ENCODE measurements at places on chromosomes 11 and 22. TPM values are rescaled to one million over a fixed set of nuclear protein-coding genes. Genes with fewer than 3 reads are reported as not detected.
A peak's percentile ranks its signal among the peaks of the same experiment; 100 is the strongest.

DNA sequence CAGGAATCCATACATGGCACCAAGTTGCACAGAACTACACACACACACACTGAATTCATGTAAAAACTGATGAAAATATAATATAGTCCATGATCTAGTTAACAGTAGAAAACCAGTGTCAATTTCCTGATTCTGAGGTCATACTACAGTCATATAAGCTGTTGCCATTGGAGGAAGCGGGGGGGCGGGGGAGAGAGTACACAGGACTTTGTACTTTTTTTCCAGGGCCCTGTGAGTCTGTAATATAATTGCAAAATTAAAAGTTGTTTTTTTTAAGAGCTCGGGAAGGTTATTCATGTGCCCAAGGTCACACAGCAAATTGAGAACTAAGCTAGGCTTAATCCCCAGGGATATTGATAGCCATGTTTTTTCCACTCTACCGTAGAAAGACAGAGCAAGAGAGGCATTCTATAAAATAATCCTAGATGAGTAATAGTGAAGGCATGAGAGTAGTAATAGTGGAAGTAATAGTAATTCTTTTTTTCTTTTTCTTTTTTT is 312.3 kb downstream of the MN1 start:
- no peak for DNase-seq

- no peak for DNase-seq
Measured at GRCh38 chr11:114880442-114880841, 202.1 kb downstream of the NXPE2 start.

GRCh38 chr11:95338430-95338991 is 107.5 kb upstream of the SESN3 start:
- no peak for DNase-seq

GRCh38 chr22:35071784-35072183 is 5.8 kb downstream of the ISX start:
- no peak for DNase-seq

- DNase-seq: no peak
Measured at GRCh38 chr11:2467695-2468055, 22.9 kb downstream of the KCNQ1 start.

DNA sequence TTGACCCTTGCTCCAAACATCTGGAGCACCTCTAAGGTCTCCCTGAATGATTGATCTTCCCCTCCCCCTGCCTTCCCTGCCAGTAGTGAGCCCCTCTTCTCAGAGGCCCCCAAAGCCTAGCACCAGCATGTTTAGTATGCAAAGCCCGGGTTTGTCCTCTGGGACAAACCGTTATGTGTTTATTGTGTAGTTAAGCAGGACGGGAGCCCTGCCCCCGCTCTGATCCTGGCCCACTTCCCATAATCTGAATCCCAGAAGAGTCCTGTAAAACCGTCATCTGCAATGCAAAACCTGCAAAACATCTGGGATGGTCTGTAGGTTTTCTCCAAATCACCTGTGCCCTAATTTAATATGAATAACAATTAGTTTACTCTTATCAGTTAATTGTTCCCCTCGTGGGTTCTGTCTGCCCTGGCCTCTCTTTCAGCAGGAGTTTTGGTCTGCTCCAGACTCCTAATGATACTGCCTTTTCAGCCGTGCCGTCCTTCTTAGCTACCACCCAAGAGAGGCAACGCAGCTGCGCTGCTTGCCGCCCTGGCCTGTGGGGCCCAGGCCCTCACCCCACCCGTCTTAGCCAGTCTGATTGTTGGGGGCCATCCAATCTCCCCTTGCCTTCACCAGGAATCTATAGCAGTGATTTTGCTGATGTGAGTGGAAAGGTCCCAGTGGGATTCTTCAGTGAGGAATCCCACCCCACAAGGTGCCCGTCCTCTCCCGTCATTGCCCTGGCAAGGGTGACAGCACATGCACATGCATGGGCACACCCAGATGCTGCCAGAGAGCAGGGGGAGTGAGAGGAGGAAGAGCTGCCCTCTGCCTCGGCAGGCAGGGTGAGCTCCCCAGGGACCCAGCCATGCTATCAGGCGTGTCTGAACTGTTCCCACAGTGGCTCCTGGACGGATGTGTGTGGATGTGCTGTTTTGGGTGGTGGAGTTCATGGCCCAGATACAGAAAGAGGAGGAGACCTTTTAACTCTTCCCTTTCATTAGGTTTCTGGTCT is 3.0 kb upstream of the B3GAT1 start:
- no peak for DNase-seq

- peak; percentile 79 for DNase-seq
Measured at GRCh38 chr11:27209562-27210005, 153.4 kb downstream of the CCDC34 start.

- no peak for DNase-seq
Measured at GRCh38 chr11:30550022-30550542, 36.1 kb downstream of the MPPED2 start.

DNA sequence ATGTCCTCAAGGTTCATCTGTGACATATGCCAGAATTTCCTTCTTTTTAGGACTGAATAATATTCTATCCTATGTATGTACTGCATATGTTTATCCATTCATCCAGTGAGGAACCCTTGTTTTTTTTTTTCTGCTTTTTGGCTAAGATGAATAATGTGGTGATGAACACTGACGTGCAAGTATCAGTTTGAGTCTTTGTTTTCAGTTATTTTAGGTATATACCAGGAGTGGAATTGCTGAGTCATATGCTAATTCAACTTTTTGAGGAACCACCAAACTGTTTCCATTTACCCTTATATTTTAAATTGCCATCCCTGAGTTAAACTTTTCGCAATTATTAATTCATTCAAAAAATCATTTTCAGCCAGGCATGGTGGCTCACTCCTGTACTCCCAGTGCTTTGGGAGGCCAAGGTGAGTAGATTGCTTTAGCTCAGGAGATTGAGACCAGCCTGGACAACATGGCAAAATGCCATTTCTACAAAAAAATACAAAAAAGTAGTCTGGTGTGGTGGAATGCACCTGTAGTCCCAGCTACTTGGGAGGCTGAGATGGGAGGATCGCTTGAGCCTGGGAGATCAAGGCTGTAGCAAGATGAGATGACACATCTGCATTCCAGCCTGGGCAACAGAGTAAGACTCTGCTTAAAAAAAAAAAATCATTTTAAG is 64.2 kb downstream of the MICAL2 start:
- no peak for DNase-seq

DNA sequence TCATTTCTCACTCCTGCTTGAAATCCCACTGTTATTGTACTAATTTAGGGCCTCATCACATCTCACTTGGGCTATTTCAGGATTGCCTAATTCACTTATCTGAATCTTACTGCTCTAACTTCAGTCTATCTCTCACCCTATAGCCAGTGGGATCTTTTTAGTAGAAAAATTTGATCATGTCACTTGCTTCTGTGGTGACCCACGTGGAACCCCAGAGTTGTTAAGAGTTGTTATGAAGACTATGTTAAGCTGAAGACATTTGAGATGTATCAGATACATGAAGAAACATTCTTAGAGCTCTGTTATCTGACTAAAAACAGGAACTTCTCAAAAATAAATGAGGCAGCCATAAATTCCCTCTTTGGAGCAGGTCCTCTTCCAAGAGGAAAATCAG is 1375.6 kb upstream of the TENM4 start:
- no peak for DNase-seq

GRCh38 chr11:8593935-8594909 is at the start of gene STK33:
STK33 (minus strand) TSS chr11:8594228; CDS start chr11:8474905, 119,323 bp downstream.
- DNase-seq: peak; percentile 41

- no peak for DNase-seq
Measured at GRCh38 chr22:47206164-47206563, 443.7 kb downstream of the TBC1D22A start.

GRCh38 chr11:69686856-69687255 is 11.7 kb upstream of the LTO1 start:
- DNase-seq: no peak

GRCh38 chr11:20912065-20912821 is 242.9 kb downstream of the NELL1 start:
- no peak for DNase-seq

DNA sequence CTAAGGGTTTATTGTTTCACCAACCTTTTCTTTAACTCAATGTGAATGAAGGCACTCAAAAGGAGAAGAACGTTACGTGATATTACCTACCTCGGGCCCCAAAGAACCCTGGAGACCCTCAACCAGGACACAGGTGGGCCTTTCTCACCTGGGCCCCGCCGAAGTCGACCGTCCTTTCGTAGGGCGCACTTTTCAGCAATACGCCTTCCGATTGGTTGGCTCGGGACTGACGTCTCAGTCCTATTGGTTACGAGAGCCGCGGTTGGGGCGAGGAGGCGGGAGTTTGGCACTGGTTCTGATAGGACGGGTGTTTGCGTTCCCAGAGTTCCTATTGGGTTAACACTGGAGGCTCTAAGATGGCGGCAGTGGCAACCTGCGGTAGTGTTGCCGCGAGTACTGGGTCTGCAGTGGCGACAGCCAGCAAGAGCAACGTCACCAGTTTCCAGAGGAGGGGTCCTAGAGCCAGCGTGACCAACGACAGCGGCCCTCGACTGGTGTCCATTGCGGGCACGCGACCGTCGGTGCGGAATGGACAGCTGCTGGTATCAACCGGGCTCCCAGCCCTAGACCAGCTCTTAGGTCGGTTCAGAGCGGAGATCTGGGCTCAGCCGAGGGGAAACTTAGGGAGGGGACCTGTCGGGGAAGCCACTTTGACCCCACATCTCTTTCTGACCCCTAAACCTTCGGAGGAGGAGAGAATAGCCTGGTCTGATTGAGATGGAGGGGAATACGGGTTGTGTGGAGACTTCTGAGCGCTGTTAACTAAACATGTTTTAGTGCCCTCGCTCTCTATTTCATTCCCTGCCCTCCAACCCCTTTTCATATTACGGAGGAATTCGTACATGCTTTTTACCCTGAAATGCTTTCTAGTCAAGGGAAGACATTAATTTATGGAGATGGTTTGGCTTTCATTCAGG is at the start of the genes ELP4 and IMMP1L:
Gene ELP4, plus strand, starts transcription at position 339 of the 917 bp plus-strand sequence. Its CDS starts 18 bp downstream, at position 357.
Gene IMMP1L, minus strand, starts transcription at position 194 of the 917 bp plus-strand sequence. CDS start 46,346 bp downstream, outside the sequence.
- DNase-seq: peak; percentile 96

- peak; percentile 76 for DNase-seq
Measured at GRCh38 chr11:72724851-72725723, 27.1 kb downstream of the ARAP1 start.

DNA sequence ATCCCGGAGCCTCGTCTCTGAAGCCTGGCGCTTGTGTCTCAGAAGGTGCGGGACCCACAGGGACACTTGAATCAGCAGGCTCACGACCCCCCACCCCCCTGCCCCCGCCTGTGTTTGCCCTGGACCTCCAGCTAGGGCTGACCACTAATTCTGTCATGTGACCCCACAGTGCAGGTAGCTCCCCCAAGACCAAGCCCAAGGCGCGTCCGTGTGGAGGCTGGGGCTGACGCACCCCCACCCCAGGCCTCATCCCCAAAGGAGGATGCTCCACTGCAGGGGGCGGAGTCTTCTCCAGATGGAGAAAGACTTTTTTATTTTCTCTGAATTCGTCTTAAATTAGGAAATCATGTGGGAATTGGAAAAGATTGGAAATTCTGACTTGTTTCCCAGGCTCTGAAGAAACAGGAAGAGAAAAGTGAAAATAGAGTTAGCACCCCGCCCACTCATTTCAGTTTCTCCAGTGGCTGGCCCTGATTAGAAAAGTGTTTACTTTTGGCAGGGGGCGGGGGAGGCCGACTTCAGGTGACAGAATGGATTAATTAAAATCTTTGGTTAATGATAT is 1.0 kb upstream of the RELA start:
- DNase-seq: no peak

GRCh38 chr11:134634897-134635831 is 223.1 kb upstream of the B3GAT1 start:
- DNase-seq: no peak

DNA sequence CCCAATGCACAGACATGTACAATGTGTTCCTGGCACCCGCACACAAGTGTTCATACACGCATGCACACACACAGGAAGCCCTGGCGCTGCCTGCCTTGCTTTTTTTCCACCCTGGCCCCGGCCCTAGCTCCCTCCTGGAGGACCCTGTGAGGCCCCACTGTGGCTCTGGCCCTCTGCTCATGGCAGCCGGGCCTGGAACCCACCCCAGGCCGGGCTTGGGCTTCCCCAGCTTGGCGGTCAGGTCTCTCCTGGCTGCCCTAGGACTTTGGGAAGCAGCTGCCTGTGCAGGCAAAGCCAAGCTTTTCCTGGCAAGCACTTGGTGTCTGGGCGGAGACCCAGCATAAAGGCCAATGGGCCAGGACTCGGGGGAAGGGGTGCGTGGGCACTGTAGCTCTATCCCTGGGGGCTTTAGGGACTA is 30.5 kb downstream of the CD82 start:
- DNase-seq: no peak

DNA sequence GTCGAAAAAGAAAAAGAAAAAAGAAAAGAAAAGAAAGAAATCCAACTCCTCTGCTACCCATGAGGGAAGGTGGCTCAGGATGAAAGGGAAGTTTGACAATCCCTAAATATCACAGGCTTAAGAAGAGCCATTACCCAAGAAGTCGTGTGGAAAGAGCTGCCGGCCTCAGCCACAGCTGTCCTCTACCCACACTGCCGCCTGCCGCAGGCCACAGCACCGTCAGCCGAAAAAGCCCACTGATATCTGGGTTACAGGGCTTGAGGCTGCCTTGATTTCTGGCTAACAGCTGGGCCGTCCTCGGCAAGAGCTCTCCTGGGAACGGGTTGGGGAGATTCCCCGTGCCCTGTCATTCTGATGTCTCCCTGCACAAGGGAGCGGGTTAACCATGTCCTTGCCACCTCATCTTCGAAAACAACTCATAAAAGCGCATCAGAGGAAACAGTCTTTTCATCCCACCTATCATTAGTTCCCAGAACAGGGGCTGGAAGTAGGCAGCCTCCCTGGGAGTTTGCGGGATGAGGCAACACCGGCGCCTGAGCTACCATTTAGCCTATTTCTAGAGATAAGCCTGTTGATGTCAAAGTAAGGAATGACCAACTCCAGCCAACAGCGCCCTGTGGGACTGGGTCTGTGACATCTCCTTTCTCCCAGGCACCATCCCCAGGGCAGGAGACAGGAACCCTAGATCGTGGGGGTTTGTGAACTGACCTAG is 21.8 kb upstream of the SNX32 start:
- DNase-seq: no peak

GRCh38 chr11:131656179-131656838 is 285.9 kb downstream of the NTM start:
- DNase-seq: no peak

DNA sequence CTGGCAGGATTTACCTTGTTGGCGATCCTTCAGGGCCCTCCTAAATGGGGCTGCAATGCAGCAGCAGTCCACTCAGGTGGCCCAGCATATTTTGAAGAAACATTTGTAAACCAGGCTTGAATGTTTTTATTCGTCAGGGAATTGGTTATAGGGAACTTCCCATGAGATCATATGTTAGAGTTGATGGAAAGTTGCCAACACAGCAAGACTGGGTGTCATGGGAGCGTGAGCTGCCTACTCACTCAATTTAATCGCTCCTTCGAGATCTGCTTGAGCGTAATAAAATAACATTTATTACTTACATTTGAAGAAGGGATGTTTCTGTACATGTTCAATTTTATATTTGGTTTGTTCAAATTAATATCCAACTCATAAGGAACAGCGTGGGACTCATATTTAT is 19.4 kb downstream of the OR2AT4 start:
- no peak for DNase-seq

- no peak for DNase-seq
Measured at GRCh38 chr22:38436629-38437395, 18.2 kb downstream of the KCNJ4 start.

The ELMOD1 gene
- not detected for total RNA-seq

The FOLH1 gene
- not detected for total RNA-seq

The OR56A1 gene
- total RNA-seq: not detected

The LDHAL6A gene
- total RNA-seq: not detected

The IFTAP gene
- total RNA-seq: 18.9 TPM

The DEUP1 gene
- not detected for total RNA-seq

The OR52H1 gene
- not detected for total RNA-seq

The SYCE3 gene
- not detected for total RNA-seq

The SYT9 gene
- not detected for total RNA-seq

The XKR3 gene
- total RNA-seq: not detected

Data from PC-9 (cell line).